Activated CD4-positive, alpha-beta T cell treated with anti-CD3 and anti-CD28 coated beads, Interleukin-10, Interleukin-2, amounts not matched to agents 100 ng/mL and 50 ng/mL, durations not matched to agents 16 hours and 8 hours (primary cell): ENCODE measurements at places on chromosomes 6 and 20.

- DNase-seq = no peak
These were observed 209.8 kb upstream of the MARCKS start for GRCh38 chr6:113647143-113647889.

GRCh38 chr20:15144916-15145315 lies 807.5 kb upstream of the FLRT3 start:
- no peak for DNase-seq

DNA sequence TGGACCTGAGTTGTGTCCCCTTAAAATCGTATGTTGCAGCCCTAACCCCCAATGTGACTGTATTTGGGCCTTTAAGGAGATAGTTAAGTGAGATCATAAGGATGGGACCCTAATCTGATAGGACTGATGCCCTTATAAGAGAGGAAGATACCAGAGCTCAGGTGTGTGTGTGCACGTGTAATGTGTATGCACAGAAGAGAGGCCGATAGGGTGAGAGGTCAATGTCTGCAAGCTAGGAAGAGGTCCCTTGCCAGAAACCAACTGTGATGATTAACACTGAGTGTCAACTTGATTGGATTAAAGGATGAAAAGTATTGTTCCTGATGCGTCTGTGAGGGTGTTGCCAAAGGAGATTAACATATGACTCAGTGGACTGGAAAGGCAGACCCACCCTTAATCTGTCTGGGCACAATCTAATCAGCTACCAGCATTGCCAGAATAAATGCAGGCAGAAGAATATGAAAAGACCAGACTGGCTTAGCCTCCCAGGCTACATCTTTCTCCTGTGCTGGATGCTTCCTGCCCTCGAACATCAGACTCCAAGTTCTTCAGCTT lies 299.8 kb downstream of the LRFN2 start:
- no peak for DNase-seq

GRCh38 chr6:154954347-154954746 lies 40.8 kb upstream of the TIAM2 start:
- DNase-seq = no peak

GRCh38 chr20:52454660-52455059 lies 263.1 kb upstream of the ZFP64 start:
- DNase-seq = no peak

- DNase-seq = no peak
These were observed 34.6 kb downstream of the FKBP1C start for GRCh38 chr6:63245909-63246308.

DNA sequence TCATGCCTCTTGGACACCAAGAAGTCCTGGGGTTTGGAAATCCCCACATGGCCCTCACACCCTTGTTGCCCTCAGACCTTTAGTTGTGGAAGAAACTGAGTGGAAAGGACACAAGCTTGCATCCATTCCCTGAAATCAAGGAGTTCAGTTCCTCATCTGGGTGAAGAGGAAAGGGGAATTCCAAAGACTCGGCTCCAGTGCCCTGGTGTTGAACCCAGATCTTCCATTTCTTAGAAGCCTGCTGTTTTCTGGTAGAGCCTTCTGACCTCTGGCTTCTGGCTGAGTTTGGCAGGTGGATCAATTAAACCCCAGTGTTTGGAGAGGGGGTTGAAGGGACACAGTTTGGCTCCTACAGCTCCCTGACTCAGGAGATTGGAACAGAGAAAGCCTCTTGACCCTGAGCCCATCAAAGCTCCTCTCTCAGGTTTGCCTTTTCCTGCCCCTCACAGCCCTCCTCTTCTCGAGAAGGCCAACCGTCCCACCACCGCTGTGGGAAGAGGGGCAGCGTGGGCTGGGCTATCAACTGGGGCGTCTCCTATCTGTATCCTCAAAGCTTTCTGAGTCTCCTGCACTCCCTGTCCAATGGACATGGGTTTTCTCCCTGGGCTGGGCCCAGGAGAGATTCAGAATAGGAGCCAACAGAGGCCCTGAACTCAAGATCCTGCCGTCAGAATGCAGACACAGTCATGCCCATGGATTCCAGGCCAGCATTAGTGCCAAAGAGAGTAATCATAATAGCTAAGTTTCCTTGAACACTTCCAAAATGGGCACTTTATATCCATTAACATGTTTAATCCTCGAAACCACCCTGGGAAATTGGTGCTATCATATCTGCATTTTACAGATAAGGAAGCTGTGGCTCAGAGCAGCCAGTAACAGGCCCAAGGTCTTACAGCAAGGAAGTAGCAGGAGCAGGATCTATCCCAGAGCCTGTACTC lies 146.2 kb downstream of the VEGFA start:
- DNase-seq = no peak
